ENCODE measurements at places on chromosomes 11 and 22.

- no peak for DNase-seq
Observed at GRCh38 chr11:75472081-75472732, 39.2 kb upstream of the KLHL35 start.

GRCh38 chr11:119627286-119627685 lies 101.7 kb downstream of the NECTIN1 start:
- DNase-seq: no peak

DNA sequence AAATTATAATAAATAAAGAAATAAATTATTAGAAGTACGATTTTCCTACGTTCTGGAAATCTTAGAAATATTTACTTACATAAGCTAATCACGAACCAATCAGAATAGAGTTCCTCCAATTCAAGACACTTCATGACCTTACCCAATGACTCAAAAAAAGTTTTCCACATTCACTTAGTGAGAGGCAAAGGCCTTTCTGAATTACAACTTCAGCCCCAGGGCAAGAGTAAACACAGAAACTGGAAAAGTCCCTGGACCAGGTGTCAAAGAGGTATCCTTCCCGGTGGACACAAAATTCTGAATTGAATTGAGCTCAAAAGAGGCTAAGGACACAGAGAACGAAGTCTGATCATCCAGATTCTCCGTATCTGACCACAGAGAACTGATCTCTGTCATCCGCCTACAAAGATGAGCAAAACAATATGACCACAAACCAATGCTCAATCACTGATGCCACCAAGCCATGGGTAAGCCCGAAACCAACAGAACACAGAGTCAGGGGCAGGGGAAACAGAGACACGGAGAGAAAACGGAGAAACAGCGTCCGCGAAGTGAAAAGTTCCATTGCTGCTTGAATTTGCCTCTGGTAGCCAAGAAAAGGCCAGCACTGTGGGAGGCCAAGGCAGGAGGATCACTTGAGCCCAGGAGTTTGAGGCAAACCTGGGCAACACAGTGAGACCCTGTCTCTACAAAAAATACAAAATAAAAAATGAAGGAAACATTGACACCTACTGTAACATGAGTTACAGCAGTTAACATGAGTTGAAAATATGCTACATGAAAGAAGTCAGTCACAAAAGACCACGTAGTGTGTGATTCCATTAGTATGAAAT lies 6.8 kb downstream of the BID start:
- no peak for DNase-seq

- DNase-seq: no peak
Observed at GRCh38 chr11:116888024-116888423, 50.6 kb upstream of the APOA1 start.

DNA sequence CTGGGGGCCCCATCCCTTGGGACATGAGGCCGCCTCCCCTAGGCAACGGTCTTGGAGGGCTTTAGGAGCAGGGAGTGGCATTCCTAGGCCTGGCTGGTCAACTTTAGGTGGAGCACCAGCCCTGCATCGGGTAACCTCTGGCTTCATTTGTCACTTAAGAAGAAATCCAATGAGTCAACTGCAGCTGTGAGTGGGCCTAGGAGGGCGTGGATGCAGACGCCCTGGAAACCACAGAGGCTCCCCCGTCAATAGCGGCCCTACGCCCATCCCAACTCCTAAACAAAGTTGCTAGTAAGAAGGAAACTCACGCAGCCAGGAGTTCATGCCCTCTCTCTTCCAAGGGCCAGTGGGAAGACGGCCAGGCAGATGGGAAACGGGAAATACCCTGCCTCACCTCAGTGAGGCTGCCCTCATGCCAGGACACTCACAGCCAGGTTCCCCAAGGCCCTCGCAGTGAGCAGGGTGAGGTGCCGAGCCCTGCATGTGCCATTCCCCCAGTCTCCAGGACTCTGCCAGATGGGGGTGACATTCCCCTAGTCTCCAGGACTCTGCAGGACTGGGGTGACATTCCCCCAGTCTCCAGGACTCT lies 20.8 kb downstream of the BID start:
- no peak for DNase-seq

DNA sequence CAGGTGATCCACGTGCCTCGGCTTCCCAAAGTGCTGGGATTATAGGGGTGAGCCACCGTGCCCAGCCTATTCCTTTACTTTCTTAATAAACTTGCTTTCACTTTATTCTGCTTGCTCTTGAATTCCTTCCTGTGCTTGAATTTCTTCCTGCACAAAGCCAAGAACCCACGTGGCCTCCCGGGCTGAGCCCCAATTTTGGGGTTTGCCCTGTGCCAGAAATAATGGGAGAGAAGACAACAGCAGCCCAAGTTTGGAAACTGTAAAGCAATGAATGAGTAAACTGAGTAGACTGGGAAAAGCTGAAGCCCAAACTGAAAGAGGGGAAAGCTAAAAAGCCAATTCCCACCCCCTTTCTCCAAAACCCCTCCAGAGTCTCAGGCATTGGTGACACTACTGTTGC lies 136.4 kb downstream of the NECTIN1 start:
- DNase-seq: no peak

DNA sequence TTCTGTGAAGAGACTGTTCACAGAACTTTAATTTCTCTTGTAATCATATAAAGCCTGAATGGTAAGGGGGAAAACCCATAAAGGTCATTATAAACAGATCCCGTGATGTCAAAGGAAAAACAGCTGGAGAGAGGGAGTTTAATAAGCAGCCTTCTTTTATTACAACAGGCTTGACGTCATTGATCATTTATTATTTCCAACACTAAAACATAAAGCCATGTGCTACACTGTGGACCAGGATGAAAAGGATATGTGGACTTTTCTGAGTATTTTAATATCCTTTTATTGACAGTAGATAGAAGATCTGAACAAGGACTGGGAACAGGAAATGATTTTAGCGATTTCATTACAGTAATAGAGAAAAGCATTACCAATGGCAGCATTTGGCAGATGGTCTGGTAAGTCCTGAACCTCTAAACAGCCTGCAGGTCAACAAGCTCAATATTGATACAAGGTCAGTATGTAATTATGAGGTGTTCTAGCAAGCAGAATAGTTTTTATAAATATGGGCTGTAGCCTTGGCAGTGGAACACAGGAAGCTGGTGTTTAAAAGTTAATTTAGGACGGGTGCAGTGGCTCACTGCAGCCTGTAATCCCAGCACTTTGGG lies 25.1 kb upstream of the TPH1 start:
- peak; percentile 80 for DNase-seq

DNA sequence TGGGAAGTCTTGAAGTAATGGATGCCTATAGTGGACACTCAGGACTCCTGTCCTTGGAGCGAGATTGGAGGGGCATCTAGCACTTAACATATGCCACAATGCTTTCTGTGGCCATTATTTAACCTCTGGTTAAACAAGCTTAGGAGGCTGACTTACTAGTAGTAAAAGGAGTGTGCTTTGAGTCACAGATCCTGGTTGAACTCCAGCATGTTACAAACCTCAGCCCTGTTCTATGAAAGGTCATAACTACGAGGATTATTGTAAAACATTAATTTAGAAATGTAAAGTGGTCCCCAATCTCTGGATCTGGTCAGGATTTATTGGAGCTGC lies 1.1 kb upstream of the LBHD1 start:
- DNase-seq: no peak

- no peak for DNase-seq
Observed at GRCh38 chr11:47566149-47566698, 825 bp downstream of the PTPMT1 start.

- no peak for DNase-seq
Observed at GRCh38 chr11:119701591-119702549, 27.1 kb downstream of the NECTIN1 start.

DNA sequence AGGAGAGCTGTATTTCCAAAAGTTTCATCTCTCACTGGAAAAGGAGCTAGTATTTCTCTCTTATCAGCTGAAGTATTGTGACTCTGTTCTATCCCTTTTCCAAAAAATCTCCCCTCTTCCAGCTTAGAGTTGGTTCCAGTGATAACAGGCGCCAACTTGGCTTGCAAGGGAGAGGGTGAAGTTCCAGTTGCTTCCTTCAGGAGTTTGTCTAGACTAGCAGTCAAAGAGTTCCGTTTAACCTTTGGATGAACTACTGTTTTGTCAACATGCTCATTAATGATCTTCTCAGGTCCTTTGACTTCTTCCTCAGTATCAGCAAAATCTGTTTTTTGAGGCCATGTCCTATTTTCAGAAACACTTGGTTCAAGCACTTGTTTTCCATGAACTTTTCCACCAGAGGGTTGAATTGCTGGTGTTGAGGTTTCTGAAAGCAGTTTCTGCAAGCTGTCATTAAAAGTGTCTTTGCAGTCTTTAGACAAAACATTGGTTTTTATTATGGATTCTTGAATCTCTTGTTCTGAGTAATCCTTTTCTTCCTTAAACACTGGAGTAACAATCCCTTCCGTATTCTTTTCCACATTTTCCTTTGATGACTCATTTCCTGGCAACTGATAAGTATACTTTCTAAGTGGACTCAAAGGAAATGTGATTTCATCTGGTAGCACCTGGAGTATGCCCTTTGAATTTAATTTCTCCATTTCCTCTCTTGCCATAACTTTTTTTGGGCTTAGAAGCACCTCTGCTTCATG lies 39.7 kb upstream of the CCDC89 start:
- no peak for DNase-seq

DNA sequence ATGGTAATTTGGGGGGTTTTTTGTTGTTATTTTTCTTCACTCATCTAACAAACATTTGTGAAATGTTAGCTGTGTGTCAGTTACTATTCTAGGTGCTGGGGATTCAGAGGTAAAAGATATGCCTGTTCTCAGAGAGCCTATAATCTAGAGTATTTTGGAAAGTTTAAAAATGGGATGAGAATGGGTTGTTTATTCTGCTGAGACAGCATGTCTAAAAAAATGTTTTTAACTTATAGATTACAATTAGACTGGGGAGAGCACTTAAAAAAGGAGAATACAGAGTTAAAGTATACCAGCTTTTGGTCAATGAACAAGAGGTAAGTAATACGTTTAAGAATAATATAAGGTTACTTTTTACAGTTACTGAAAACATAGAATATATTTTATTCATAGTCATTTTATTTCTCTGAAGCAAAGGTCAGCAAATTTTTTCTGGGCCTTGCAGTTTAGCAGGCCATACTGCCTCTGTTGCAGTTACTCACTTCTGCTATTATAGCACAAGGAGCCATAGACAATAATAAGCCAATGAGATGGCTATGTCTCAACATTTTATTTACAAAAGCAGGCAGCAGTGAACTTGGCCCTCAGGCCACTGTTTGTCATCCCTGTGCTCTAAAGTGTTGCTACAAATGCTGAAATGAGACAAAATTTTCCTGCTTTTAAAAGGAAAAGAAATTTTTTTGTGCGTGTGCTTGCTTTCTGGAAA lies 60.0 kb downstream of the DKK3 start:
- DNase-seq: no peak

- peak; percentile 58 for DNase-seq
Observed at GRCh38 chr11:86193297-86194095, 51.1 kb upstream of the EED start.

DNA sequence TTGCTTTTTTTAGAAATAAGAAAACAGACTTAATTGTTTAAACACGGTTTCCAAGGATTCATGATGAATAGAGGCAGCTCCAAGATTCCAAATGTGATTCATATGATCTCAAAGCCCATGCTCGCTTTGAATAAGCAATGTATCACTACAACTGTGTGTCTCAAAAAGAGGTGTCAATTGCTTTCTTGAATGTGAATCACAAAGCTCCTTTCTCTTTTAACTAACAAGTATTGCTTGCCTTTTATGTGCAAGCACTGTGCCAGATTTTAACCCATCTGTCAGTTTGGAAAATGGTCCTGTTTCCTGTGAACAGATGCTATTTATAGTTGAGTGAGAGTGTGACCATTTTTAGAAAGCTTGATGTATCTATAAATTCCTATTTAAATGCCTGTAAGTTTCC lies 6.5 kb downstream of the OOSP1 start:
- DNase-seq: no peak

DNA sequence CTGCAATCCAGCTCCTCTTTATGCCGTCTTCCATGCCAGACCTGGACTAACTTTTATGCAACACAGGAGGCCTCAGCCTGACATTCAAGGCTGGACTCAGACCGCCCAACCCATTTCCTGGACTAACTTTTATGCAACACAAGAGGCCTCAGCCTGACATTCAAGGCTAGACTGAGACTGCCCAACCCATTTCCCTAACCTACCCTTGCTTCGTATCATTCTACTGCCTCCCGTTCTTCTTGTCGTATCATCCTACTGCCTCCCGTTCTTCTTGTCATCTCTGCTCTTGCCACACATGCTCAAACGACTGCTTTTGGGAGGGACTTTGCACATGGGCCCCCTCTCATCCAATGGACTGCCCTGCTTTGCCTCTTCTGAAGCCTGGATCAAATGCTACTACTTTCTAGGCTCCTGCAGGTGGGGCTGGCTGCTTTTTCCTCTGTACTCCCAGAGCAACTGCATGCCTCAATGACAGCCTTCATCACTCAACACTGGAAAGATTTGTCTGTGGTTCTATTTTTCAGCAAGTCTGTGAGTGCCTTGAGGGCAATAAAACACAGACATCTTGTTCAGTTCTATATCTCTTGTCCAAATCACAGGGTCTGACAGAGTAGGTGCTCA lies 7.8 kb downstream of the TBC1D10A start:
- DNase-seq: no peak

DNA sequence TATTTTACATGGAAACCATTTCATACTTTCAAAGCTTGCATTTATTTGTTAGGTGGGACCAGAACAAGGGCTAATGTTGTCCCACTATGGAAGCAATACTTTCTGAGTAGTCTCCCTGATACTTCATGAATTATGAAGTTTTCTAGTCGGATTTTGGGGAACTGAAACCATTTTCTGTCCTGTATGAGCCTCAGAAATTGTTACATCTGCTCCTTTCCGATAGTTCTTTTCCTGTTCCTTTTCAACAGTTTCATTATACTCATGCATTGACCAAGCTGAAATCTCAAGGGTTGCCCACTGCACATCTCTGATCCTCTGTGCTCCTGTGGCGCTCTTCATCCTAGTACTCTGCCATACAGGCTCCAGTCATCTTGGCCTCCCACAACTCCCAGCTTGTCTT lies 31.5 kb upstream of the GLYATL1 start:
- no peak for DNase-seq

- no peak for DNase-seq
Observed at GRCh38 chr11:2868506-2869133, 17.0 kb downstream of the CDKN1C start.

- DNase-seq: no peak
Observed at GRCh38 chr11:803770-804598, 1.0 kb downstream of the PIDD1 start.

DNA sequence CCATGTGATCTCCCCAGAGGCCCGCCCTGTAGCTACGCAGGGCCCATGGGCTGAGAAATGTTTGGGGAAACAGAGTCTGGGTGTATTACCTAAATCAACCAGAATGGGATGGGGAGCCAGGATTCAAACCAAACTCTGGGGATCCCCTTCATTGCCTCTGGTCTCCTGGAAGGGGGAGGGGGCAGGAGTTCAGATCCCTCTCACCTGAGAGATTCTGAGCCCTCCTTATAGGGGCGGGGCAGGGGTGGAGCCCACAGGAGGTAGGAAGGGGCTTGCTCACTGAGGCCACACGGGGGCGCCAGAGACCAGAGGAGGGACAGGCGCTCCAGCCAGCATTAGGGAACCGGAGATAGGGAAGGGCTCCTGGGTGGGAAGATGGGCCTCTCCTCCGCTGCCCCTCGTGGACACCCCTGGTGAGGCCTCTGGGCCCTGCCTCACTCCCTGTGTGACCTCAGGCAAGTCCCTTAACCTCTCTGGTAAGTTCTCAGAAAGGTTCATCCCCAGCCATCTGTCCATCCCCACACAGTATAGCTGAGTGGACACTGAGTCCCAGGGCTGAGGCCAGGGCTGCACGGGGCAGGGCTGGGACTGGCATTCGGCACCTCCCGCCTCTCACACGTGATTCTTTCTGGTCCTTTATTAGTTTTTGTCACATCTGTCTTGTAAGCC lies 2.7 kb upstream of the CDC42BPG start:
- DNase-seq: peak; percentile 76

All from SHP77 treated with DMSO at 0.1 percent for 48 hours (cell line).